Mesothelial cell of epicardium (in vitro differentiated cells): ENCODE measurements at places on chromosomes 1 and 21.
A peak's percentile ranks its signal among the peaks of the same experiment; 100 is the strongest.

- no peak for DNase-seq
- H3K27ac ChIP-seq = no peak overlapping the region
- H3K36me3 ChIP-seq = no peaks in the 10 kb centered on the region
- H3K27me3 ChIP-seq = peaks cover 58% of the 10 kb centered on the region
Measured at GRCh38 chr1:203116091-203116820, 11.3 kb upstream of the ADORA1 start.

DNA sequence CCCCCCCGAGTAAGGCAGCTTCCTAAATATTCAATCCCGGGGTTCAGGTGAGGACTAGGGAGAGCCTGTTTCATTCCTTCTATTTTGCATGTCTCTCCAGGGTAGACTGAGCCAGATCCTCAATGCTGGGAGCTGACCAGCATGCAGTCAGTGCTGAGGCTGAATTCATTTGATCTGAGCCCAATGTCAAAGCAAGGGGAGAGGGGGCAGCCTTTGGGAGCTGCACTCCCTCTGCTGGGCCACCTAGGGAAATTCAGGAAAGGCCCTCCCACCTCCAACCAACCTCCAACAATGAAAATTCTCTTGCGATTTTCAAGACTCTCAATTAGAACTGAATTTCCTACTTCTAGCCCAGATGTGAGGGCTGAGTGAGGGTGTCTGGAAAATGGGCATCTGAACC is 371.2 kb downstream of the NPHP4 start:
- peaks cover 18% of the 10 kb centered on the region for H3K27me3 ChIP-seq
- DNase-seq = peak; percentile 61
- H3K27ac ChIP-seq = no peak overlapping the region
- no peaks in the 10 kb centered on the region for H3K4me1 ChIP-seq

DNA sequence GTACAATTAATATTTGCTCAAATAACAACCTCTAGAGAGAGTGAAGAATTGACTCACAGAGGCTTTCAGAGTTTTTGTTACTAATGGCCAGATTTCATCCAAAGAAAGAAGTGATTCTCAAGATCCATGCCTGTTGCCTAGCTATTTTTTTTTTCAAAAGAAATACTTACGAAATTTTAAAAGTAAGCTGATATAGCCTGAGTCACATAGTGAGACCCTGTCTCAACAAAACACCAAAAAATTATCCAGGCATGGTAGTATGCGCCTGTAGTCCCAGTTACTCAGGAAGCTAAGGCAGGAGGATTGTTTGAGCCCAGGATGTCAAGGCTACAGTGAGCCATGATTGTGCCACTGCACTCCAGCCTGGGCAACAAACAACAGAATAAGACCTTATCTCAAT is 14.6 kb downstream of the PALMD start:
- no peak for DNase-seq
- H3K27me3 ChIP-seq = no peaks in the 10 kb centered on the region
- no peaks in the 10 kb centered on the region for H3K36me3 ChIP-seq

GRCh38 chr1:118340928-118341910 is 156.2 kb upstream of the SPAG17 start:
- peaks cover 9% of the 10 kb centered on the region for H3K27me3 ChIP-seq
- no peak overlapping the region for H3K4me3 ChIP-seq
- no peak overlapping the region for H3K27ac ChIP-seq
- H3K36me3 ChIP-seq = no peaks in the 10 kb centered on the region
- DNase-seq = no peak
- H3K4me1 ChIP-seq = no peaks in the 10 kb centered on the region

DNA sequence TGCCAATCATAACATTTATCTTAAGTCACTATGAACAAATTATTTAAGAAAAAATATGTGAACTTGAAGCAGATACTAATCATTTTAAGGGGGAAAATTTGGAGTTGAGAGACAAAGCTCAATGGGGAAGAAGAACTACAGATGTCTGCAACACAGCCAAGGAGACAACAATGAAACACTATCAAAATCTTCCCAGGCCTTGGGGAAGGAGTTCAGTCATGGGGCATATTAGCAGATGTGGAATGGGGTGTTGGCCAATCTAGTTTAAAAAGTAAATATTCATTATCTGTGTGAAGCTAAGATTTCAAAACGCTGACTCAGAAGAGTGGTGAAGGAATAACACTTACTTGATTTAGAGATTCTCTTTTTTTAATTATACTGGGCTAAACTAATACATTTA is 671.6 kb upstream of the ZP4 start:
- no peaks in the 10 kb centered on the region for H3K4me1 ChIP-seq
- H3K4me3 ChIP-seq = no peak overlapping the region
- no peaks in the 10 kb centered on the region for H3K36me3 ChIP-seq
- no peaks in the 10 kb centered on the region for H3K27me3 ChIP-seq

GRCh38 chr1:14915356-14916054 is 238.0 kb upstream of the TMEM51 start:
- H3K4me3 ChIP-seq = no peak overlapping the region
- no peak overlapping the region for H3K27ac ChIP-seq
- no peaks in the 10 kb centered on the region for H3K27me3 ChIP-seq
- no peaks in the 10 kb centered on the region for H3K36me3 ChIP-seq
